ENCODE measurements at places on chromosomes 2 and 18. TPM values are rescaled to one million over a fixed set of nuclear protein-coding genes. Genes with fewer than 3 reads are reported as not detected.

- DNase-seq = peak; percentile 47
Observed at GRCh38 chr2:62706721-62707521, 1.4 kb downstream of the EHBP1 start.

DNA sequence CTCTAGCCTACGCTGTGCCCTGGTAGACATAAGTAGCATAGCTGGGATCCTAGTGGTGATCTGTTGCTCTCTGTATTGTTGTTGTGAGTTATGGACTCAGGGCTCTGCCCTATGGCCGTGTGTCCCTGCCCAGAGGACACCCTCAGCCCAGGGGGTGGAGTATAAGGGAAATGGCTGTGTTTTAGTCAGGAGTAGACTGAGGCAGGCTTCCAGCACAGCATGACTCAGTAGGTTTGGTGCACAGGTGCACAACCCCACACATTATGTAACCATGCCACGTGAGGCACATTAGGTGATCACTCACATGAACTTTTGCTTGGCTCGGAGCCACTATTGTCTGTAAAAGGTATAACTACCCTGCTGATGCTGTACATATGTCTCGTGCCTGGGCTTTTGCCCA is 59.9 kb upstream of the PEX13 start:
- no peak for DNase-seq

- no peak for DNase-seq
Observed at GRCh38 chr18:40559556-40559955, 1395.5 kb upstream of the PIK3C3 start.

DNA sequence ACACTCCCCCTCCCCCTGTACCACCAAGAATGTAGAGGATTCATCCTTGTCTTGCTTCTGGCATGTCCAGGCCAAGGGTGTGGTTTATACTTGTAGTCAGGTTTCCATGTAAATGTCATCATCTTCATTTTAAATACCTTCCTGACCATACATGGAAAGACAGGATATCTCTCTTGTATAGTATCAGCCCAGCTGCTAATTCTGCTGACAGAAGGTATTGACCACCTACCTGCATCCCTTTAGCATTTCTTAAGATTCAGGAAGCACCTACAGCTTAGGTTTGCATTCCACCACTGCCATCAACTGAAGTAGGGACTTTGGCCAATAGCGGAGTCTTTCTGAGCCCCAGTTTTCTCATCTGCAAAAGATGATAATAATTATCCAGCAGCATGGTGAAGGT is 22.9 kb upstream of the FSHR start:
- DNase-seq = no peak

GRCh38 chr18:62897153-62897552 is 181.8 kb downstream of the PHLPP1 start:
- DNase-seq = no peak

The SCN9A gene
- polyA plus RNA-seq = 0.22 TPM

The PDIA6 gene
- 113 TPM for polyA plus RNA-seq

The POMC gene
- polyA plus RNA-seq = 2.5 TPM

The NOL4 gene
- 173 TPM for polyA plus RNA-seq
